ENCODE measurements at places on chromosomes 7 and 10.

- DNase-seq: peak; percentile 5
These were observed 150.2 kb downstream of the NSUN6 start for GRCh38 chr10:18501198-18501597.

GRCh38 chr10:59872892-59873463 is 33.4 kb downstream of the CCDC6 start:
- DNase-seq: no peak

DNA sequence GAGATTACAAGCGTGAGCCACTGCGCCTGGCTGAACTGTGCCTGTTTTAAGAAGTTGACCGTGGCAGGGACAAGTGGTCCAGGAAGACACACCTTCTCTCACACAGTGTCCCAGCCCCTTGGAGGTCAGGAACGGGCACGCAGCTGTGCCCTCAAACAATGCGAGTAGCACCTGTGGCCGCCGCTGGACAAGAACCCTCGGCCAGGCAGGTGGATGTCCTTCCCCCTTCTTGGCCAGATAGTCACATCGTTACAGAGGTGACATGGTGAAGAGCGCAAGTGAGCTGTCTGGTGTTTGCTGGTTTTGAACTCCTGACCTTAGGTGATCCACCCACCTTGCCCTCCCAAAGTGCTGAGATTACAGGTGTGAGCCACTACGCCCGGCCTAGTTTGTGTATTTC is 8.8 kb downstream of the ZFAND2A start:
- no peak for DNase-seq

DNA sequence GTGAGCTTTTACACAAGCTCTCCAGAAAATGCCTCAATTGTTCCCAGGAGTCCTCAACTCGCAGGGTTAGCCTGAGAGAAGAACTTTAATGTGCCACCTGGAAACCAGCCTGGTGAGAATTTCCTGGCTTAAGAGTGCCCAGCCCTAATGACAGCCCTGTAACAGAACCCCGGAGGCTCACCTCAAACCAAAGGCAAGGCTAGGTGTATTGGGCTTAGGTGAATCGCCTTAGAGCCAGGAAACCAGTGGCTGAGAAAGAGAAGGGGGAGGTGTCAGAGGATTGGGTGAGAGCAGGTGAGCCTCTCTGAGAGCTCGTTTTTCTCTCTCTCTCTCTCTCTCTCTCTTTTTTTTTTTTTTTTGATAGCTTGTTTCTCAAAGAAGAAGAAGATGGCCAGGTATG is 7.3 kb downstream of the OCM2 start:
- no peak for DNase-seq

DNA sequence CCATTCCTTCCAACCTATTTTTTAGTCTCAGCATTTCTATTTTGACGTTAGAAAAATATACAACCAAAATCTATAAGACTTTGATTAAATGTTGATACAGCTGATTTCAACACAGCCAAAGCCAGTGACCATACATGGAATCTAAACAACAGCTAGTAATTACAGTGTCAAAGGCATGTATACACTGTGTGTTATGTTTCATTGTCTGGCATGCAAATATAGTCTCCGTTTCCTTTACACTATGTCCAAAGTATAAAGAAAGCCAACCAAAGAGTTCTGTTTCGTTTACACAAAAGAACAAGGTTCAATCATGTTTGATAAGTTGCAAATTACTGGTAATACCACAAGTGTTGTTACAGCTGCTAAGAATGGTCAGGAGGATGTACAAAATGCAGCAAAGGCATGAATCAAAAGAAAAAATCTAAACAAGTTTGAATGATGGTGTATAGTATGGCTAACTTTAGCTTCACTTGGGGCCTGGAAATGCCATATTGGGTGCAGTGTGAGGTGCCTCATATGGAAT is 268.3 kb upstream of the FERD3L start:
- no peak for DNase-seq

GRCh38 chr10:21943633-21944265 is 59.8 kb downstream of the DNAJC1 start:
- DNase-seq: no peak

DNA sequence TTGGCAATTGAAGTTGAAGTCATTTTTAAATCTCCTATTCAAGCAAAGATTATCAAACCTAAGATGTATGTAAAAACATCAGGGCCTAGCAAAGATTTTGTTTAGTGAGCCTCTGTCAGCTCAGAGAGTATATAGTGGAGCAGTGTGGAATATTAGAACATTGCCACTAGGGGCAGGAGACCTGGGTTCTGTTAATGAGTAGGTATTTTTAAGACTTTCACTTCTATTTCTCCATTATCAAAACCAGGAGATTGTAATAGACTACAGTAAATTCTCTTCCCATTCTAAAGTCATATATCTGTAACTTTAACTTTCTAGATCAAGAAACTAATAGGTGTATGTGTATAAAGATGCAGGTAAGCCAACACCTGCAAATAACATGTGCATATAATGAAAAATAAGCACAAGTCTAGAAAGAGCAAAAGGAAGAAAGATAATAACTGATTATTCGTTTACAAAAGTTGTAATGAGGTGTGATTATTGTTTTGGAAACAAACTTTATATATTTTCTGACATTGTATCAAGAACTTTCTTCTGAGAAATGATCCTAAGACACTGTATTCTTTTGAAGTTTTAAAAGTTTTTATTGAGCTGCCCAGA is 64.4 kb downstream of the KCND2 start:
- DNase-seq: no peak

DNA sequence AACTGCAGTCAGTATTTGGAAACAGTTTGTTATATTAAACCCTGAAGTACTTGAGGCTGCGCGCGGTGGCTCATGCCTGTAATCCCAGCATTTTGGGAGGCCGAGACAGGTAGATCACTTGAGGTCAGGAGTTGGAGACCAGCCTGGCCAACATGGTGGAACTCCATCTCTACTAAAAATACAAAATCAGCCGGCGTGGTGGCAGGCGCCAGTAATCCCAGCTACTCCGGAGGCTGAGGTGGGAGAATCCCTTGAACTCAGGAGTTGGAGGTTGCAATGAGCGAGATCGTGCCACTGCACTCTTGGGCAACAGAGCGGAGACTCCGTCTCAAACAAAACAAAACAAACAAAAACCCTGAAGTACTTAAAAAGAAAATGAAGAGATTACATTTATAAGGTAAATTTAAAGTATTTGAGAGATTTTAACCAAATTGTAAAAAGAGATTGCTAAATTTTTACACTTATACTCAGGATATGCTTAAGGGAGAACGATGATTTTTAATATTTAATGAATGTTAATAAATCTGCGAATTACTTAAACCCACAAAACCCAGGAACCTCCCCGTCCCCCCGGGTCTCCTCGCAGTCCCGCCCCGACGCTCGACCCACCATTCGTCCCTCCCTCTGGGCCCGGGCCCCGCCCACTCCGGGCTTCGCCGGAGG is 425 bp upstream of the MTG1 start:
- DNase-seq: no peak
